ENCODE measurements at places on chromosomes 7 and 10.

GRCh38 chr10:47381103-47381395 lies 3.0 kb downstream of the ZNF488 start:
- DNase-seq: no peak

DNA sequence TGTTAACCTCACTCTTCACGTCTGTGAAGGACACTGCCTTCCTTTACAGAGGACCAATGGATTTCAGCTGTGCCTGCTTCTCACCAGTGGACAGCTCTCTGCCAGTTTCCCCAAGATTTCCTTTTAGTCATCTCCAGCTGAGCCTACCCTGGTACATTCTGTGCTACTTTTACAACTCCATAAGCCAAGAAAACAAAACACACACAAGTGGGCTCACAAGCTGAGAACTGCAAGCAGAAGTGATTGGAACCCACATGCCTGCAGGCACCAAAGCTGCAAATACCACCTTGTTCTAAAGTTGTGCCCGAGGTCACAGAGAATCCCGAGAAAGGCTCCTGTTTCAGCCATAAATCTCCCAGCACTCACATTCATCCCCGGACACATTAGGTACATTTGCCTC lies 636.8 kb downstream of the PHTF2 start:
- DNase-seq: no peak

GRCh38 chr10:33055625-33056024 lies 97.6 kb upstream of the ITGB1 start:
- no peak for DNase-seq

- DNase-seq: no peak
Observed at GRCh38 chr10:96921655-96922054, 89.6 kb downstream of the LCOR start.

DNA sequence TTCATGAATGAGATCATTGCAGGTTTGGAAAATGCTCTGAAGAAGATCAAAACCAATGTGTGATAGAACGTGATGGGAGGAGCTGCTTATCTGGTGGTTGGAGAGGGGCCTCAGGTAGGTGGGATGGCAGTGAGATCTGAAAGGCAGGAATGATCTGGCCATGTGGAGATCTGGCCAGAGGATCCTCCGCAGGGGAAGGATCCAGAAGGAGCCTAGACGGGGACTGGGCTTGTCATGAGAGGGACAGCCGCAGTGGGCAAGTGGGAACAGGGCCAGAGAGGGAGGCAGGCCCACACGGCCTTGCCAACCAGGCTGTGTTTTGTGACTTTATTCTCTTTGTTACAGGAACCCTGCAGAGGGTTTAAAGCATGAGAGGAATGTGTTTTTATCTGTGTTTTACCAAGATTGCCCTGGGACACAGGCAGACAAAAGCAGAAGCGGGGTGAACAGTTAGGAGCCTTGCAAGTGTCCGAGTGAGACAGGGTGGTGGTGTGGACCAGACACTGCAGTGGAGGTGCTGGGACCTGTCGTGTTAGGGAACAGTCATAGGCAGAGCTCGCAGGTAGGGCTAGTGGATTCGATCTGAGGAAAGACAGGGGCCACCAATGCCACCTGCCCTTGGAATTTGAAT lies 66.6 kb downstream of the TLL2 start:
- DNase-seq: no peak

GRCh38 chr7:83614112-83614511 lies 34.8 kb downstream of the SEMA3E start:
- DNase-seq: no peak

- DNase-seq: no peak
Observed at GRCh38 chr7:80294346-80294745, 159.7 kb downstream of the GNAI1 start.

- DNase-seq: no peak
Observed at GRCh38 chr7:85316489-85316888, 129.6 kb upstream of the SEMA3D start.

GRCh38 chr7:112866424-112866823 lies 76.2 kb upstream of the TMEM168 start:
- DNase-seq: no peak

DNA sequence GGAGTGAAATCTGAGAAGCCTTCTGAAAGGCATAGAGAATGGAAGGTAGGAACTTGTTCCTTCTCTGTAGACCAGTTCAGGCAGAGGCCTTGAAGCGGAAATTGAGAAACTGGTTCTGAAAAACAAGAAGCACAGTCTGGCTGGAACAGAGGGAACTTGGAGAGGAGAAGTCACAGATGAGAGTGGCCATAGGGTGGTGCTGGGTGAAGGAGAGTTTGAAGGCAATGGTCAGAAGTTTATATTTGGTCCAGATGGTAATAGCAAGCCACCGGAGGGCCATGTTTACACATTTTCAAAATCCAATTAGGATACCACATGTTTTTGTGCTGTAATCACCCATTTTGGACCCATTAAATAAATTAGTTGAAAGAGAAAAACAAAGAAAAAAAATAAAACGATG lies 692.5 kb downstream of the INHBA start:
- no peak for DNase-seq

GRCh38 chr7:44196450-44196872 lies 4.3 kb upstream of the YKT6 start:
- peak; percentile 44 for DNase-seq

DNA sequence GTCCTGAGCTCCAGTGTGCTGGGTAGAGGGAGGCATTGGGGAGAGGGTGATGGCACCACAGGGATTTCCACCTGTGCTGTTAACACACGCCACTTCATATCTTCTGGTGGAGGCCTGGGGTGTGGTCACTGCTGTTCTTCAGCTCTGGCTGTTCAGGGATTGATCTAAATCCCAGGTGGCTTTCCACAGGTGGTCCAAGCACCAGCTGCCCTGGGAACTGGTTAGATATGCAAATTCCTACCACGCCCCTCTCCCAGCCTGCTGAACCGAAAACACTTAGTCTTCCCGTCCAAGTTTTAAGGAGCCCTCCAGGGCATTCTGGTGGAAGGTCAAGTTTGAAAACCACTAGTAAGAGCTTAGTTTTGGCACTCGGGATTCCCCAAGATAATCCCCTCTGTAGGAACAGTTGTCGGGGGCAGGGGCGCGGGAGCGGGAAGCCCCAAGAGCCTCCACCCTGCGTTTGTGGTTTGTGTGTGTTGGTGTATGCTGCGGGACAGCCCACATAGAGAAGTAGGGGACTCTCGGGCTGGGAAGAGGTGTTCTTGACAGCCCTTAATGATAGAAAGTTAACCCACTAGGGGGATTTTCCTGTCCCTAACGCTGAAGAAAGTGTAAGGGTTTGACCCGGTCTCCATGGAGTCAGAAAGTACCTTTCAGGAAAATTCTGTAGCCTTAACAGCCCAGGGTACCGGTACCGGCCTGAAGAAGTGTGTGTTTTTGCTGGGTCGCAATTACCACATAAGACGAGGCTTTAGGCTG lies 5.1 kb downstream of the DEPP1 start:
- peak; percentile 56 for DNase-seq

DNA sequence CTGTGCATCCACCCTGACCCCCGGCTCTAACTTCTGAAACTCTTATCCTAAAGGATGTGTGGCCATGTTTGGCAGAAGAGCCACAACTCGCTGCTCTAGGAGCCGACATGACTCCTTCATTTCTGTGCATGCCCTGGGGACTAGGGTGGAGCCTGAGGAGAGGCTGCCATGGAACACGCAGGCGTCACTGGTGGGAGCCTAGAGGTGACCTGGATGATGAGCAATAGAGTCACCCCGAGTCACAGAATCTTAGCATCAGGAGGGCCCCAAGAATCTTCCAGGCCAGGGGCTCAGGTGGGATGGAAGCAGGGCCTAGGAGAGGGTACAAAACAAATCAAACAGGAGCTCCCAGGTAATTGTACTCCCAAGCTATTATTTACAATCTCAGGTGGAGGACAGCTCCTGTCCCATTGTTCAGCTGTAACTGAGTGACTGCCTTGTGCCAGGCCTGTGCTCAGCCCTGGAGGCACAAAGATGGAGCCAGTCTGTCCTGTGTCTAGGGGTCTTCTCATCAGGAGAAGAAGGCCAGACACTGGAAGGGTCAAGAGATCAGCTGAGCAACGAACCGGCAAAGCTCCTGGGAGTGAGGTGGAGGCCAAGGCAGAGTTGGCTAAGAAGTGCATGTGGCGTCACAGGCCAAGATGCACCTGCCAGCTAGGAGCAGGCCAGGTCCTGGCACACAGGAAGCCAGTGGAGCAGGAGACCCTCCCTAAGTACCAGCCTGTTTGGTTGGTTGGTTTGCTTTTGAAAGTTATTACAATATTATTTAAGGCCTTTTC lies 5.8 kb upstream of the ZNF22 start:
- no peak for DNase-seq

- no peak for DNase-seq
Observed at GRCh38 chr7:111571720-111572119, 9.4 kb upstream of the IMMP2L start.

- DNase-seq: peak; percentile 40
Observed at GRCh38 chr10:97128516-97129154, 57.1 kb downstream of the SLIT1 start.

DNA sequence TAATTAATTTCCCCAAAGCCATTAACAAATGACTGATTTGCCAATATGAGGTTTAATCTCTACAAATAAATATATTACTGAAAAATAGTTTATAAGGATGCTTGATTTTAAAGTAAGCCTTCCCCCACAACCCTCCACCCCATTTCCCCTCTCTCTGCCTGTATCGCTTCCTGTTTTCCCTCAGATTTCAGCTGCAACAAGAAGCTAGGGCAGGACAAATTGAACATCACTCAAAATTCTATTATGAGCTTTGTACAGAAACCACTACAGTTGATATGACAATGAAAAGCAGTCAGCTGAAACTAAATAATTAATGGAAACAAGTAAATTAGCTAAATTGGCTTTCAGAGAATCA lies 109.0 kb upstream of the SP4 start:
- DNase-seq: no peak

DNA sequence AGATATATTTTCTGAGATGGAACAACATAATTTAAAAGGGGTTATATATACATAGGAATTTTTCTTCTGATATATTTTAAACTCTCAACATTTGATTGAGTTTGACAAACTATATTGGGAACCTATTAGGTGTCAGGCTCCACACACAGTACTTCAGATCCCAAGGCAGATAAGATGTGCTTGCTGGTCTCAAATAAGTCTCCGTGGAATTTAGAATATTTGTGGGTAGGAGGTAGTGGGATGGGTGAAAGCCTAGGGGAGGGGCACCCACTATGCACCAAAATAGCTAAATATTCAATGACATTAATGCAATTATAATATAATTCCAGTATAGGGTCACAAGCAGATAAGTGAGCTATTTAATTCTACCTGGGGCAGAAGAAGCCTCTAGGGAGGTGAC lies 81.5 kb downstream of the ARL4A start:
- DNase-seq: no peak
